GM18507 (cell line): ENCODE measurements at places on chromosomes 7 and 10.

DNA sequence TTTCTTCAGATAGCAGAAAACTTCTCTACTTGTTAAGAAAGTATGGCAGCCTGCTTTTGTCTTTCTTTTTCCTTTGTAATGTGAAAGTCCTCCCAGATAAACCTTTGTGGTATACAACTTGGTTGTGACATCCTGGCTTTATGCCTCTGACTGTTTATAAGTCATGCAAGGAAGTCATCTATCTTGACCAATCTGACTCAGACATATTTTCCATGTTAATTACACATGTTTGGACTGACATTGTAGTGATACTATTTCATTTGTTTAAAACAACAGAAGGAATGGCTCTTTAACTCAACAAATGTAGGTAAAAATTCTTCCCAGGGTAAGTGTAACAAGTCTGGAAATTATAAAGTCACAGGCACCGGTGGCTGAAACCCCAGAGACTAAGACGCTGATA, 341.6 kb upstream of the MEOX2 start:
- no peak for DNase-seq

DNA sequence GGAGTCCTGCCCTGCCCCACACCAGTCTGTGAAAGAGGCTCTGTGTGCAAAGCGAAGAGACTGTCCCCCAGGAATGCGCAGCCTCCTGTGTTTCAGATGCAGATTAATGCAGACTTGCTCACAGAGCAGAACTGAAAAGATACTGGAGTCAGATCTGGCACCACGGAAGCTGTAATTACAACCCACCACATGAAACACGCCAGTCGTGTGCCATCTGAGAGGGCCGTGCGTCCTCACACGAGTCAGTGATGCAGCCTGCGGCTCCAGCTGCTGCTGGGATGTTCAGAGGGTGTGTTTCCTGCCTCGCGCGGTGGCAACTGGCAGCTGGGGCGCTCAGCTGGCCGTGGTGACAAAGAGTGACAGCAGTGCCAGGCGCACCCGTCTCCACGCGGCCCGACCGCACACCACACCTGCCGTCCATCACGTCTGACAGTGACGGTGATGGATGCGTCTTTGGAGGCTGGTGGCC, 50.0 kb downstream of the NKX6-2 start:
- no peak for DNase-seq

DNA sequence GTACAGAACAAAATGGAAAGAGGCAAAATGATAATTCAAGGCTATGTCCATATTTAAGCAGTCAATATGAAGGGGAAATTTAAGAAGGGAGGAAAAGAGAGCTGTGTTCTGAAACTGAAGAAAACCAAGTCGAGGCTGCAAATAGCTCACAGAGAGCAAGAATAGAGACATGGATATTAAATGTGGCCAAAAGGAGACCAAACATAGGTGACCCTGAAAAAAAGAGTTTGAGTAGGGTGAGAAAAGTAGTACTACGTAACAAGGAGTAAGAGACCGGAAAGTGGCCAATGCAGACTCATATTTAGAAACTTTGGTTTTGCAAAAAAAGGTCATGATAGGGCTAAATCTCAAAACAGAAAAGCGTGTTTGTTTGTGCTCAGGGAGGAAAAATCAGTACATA, 84.6 kb downstream of the GNAT3 start:
- DNase-seq, result no peak

DNA sequence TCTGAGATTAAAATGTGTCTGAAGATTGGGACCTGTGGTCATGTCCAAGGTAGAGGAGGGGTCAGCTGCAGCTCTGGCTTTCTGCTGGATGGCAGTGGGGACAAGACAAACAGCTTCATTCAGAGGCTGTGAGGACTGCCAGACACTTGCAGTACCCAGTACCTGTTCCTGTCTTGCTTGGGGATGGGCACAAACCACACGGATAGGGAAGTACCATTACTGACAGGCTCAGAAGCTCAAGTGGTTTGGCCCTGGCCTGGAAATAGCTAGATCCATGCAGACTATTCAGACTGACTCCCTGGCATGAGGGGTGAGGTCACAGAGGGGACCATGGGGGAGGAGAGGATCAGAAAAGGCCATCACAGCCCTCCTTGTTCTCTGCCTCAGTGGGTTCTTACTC, 56.0 kb upstream of the COMTD1 start:
- DNase-seq, result no peak

DNA sequence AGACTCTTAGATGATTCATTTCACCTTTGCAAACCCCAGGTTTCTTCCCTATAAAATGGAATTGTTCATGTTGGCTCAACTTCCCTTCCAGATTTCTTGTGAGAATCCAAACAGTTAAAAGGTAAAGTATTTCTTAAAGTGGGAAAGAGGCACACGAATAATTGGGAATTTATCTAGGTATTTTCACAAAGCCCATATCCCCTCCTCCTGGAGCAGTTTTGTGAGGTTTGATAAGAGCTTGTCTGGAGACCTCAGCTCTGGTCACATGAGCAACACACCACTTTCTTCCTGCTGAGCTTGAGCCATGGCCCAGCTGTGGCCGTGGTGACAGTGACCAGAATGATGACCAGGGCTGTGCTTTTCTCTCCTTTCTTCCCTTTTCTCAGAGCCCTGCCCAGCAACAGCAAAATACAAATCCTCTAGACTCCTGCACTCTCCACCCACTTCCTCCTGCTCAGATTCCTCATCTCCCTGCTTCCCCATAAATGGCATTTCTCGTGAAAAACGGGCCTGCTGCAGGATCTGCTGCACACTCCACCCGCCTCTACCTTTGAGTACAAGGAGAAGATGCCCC, 87.7 kb downstream of the PIK3CG start:
- DNase-seq, result no peak

GRCh38 chr7:11935905-11936304, 103.9 kb upstream of the THSD7A start:
- no peak for DNase-seq

DNA sequence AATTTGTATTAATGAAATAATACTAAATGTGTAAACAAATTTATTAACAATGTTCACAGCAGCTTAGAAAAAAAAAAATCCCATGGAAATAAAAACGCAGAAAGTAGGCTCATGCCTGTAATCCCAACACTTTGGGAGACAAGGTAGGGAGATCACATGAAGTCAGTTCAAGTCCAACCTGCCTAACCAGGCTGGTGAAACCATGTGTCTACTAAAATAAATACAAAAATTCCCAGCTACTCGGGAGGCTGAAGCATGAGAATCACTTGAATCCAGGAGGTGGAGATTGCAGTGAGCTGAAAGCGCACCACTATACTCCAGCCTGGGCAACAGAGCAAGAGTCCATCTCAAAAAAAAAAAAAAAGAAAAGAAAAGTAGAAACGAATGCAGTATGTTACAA, 36.2 kb downstream of the LARP4B start:
- no peak for DNase-seq

GRCh38 chr7:155466142-155466813, 8.3 kb downstream of the EN2 start:
- DNase-seq, result no peak

DNA sequence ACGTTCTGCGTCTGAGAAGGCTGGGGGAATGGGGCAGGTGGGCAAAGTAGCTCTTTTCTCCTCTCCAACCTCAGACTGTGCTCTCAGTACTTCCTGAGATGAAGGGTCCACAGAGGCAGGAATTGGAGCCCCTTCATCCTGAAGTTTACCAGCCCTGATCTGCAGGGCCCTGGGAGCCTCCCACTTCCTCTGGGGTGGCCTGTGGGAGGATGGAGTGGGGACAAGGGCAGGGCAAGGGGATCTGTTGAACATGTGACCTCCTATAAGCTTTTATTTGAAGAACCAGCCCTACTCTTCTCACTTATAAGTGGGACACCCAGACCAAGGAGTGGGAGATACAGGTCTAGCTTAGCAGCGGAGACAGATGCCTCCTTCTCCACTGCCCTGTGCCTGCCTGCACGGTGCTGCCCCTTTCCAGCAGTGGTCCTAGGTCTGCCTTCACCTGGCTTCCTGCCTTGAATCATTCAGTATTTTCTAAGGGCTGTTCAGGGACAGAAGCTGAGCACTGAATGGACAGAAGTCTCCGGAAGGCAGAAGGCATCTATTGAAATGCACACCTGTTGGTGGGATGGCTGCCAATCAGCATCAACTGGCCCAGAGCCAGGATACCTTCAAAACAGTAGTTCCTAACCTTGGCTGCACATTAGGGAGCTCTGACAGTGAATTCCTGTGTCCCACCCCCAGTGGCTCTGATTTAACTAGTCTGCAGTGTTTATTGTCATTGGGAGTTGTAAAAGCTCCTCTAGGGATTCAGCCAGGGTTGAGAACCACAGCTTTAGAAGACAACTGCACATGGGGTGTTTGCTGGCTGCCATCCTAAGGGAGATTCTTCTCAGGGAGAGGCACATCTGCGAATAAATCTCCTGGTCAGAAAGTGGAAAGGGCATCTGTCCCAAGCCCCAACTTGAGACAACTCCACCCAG, 2.7 kb upstream of the ARHGAP22 start:
- no peak for DNase-seq

GRCh38 chr7:12607134-12607533, 36.6 kb downstream of the SCIN start:
- no peak for DNase-seq
